CD4-positive, alpha-beta T cell treated with Interleukin-4 for 1 hour (primary cell): ENCODE measurements at places on chromosomes 6 and 20.

DNA sequence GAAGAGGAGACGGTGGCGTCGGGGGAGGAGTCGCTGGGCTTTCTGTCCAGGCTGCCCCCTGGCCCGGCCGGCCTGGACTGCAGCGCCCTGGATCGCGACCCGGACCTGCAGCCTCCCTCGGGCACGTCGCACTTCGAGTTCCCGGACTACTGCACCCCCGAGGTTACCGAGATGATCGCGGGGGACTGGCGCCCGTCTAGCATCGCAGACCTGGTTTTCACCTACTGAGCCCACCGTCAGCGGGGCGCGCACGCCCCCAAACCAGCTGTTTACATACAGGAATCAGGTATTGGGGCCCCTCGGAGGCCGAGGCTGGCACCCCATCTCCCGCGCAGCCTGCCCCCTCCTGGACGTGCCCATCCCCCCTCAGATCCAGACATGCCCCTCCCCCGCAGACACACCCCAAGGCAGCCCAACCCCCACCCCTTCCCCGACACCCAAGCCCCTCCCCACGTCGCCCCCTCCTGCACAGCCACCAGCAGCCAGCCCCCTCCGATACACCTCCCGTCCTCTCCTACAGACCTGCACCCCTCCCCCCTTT lies 1.4 kb downstream of the SOX12 start:
- no peak for DNase-seq

DNA sequence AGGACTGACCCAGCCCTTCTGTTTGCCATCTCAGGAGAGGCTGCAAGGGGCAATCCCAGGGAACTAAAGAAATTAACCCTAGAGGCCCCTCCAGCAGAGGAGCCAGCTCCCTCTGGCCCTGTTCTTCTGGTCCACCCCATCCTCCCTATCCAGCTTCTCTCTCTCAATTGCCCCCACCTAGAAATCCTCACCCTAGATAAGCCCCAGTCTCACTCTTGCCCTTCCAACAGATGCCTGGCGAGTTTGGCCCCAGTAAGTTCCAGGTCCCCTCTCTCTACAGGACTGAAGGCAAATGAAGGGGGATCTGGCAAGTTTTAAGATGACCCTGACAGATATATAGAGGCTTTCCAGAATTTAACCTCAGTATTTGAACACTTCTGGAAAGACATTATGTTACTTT lies 134.0 kb downstream of the THBS2 start:
- no peak for DNase-seq

DNA sequence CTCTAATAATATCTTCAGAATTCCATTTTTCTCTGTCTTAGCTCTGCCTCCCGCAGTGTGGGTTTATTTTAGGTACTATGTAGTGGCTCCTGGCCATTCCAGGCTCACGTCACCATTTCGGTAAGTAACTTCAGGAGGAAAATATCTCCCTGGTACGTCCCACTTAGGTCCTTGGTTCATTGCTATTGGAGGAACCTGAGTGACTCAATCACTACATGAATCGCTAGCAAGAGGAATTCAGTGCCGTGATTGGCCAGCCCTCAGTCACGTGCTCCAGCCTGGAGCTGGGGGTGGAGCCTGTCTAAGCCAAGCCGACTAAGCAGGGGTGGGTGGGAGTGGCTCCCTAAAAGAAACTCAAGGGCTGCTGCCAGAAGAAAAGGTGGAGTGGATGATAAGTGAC lies 67.3 kb upstream of the E2F3 start:
- no peak for DNase-seq

GRCh38 chr6:142857233-142857761 lies 87.7 kb downstream of the HIVEP2 start:
- DNase-seq = peak; percentile 82

- no peak for DNase-seq
These were observed 98.7 kb downstream of the SLC16A10 start for GRCh38 chr6:111185954-111186353.

DNA sequence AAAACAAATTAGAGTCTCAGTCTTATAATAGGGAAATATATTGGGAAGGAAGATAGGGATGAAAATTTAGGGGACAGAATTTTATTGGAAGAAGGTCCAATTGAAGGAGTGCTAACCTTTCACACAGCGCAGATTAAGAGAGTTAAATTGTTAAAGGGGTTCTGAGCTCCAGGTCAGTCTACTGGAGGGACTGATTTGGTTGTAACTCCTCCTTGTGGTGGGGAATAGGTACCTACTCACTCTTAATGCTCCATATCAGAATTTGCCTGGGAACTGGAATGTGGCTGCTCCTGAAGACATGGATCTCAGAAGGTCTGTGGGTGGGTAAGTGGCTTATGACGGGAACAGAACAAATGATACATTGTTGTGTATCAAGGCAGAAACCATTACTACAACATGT lies 143.5 kb downstream of the FLRT3 start:
- no peak for DNase-seq

GRCh38 chr6:134863763-134864510 lies 86.0 kb downstream of the ALDH8A1 start:
- DNase-seq = no peak

DNA sequence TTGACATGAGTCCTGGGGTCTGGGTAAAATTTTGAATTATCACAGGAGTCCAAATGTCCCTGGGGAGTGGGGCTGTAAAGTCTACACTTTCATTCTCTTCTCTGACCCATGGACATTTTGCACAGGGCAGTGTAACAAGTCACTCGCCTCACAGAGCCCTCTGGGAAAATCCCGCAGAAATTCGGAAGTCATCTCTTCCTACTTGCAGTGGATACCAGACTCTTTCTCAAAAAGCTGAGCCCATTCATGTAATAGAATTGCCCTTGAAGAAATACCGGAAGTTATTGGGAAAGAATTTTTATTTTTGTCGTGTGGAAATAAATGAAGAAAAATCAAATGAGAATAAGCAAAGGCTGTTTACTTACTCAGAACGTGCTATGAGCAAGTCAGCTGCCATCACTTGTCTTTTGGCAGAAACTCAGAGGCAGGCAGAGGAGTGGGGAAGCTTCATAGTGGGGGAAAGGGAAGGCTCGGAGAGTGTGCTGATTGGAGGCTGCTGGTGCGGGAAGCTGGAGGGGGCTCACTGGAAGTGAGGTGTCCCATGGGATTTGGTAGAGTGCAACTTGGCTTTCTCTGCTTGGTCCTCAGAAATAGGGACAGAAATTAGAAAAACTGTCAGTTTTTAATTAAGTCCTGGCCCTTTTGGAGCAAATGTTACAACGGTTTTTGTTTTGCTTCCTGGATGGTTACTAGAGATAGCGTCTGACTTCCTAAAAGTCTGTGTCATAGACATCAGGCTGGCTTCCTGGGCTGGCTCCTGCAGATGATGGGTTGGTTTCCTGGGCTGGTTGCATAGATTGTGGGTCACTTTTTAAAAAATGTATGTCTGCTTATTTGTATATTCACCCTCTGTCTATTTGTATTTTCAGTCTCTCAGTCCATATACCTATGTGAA lies 79.8 kb upstream of the EEF1E1 start:
- DNase-seq = no peak

DNA sequence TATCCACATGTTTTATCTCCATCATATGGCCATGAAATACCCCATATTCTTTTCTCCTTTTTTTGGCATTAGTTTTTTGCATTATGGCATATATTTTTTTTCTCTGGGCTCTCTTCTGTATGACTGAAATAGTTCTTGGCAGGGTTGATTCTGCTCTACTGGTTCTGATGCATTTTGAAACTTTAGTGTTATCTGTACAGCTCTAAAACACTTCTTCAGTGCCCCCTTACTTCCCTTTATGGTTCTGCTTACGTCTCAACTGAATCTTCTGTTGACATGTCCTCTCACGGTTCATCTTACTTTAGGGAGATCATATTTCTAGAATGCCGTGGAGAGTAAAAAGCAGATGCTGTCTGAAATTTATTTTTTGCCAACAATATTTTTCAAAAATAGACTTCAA lies 23.2 kb upstream of the TXNDC5 start:
- no peak for DNase-seq

DNA sequence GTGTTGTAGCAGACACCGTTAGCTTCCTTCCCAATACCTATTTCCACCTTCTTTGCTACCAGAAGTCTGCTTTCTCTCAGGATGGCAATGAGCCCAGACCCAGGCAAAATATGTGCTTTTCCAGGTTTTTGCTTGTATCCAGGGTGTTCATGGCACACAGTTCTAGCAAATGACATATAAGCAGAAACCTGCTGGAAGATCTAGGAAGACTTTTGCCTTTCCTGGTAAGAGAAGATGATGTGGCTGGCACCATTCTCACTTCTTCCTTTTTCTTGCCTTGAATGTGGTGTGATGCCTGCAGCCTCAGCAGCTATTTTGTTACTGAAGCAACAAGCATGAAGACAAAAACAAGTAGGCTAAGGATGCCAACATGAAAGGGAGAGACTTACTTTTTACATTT lies 19.2 kb upstream of the TBC1D22B start:
- no peak for DNase-seq

GRCh38 chr20:63194007-63194796 lies 21.7 kb downstream of the YTHDF1 start:
- no peak for DNase-seq

GRCh38 chr6:138107078-138107751 lies at the start of gene PERP:
TSS of gene PERP (minus strand) at chr6:138107419. CDS start at chr6:138107340, 79 bp downstream.
- peak; percentile 52 for DNase-seq

DNA sequence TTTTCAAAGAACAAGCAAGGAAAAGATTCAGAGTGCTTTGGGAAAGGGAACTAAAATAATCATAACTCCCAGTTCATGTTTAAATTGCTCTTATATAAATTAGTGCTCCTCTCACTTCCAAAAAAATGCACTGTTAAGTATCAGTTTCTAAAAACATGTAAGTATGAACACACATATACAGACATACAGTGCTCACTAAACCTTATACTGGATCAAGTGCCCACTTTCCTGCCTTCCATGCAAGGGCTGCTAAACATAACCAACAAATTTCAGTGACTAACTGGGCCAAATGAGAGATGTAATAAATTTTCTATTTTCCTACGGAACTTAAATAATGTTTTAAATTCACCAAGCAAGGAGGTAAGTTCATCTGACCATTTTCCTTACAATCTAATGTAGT lies 6.4 kb downstream of the TFAP2A start:
- DNase-seq = no peak

GRCh38 chr20:51425347-51426106 lies 117.0 kb downstream of the NFATC2 start:
- no peak for DNase-seq

GRCh38 chr6:110329348-110329713 lies 28.8 kb downstream of the METTL24 start:
- DNase-seq = no peak

DNA sequence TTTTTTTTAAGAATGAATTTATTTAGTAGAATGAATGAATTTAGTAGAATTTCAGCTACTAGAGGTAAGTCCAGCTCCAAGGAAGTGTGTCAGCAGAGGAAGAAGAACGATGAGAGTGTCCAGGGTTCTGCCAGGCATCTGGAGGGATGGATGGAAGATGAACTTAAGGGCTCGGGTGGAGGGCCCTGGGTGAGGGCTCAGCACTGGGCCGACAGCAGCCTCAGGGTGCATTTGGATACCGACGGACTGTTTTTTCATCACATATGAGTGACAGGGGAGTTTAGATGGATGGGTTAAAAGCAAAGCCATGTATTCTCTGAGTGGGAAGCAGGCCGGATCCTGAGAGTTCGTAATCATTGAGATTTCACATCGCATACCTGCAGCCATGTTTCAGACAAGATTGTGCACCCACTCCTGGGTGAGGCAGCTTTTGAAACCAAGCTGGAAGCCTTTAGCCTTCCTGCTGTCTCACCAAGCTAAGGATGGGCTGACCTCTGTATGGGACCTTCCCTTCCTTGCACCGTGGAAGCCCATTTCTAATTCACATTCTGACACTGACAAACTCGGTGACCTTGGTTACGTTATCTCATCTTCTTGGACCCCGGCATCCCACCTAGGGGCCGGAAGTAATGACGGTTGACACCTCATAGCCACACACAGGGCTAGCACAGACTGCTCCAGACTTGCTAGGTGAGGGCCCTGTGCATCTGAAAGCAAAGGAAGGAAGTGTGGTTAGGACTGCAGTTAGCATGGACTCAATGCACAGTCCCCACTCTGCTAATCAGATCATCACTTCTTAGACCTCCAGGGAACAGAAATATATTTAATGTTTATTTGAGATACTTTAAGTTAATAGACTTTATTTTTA lies 228.5 kb downstream of the SLC24A3 start:
- DNase-seq = no peak

- DNase-seq = no peak
These were observed 55.1 kb upstream of the APCDD1L start for GRCh38 chr20:58570204-58570859.

GRCh38 chr6:33075568-33076405 lies at the start of gene HLA-DPB1:
TSS of gene HLA-DPB1 (plus strand) at chr6:33075990. CDS start at chr6:33076042, 52 bp downstream.
- DNase-seq = peak; percentile 66

DNA sequence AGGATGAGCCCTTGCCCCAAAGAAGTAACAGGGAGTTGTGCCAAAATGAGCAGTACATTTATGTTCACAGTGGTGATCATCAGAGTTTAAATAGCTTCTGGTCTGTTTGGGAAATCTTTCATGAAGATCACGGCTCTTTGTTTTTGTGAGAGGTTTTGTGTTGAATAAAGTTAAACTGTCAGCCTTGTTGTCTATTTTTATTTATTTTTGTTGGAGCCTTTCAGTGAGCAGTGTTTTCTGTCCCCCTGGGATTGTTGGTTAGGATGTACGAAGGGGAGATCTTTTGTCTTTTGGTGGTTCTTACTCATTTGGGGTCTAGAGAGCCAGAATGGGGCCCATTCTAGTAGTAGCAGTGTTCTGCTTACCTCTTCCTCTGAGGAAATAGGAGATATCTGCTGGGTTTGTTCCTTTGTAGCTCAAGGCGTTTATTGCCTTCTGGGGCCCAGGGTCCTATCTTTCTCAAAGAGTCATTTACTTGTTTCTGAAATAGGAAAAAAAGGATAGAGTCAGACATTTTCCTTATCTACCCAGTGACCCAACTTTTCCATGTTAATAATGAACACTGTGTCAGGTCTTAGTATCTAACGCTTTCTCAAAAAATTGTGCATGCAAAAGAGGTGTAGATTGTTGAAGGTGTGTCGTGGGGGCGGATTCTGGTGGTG lies 157.4 kb downstream of the JARID2 start:
- DNase-seq = no peak

DNA sequence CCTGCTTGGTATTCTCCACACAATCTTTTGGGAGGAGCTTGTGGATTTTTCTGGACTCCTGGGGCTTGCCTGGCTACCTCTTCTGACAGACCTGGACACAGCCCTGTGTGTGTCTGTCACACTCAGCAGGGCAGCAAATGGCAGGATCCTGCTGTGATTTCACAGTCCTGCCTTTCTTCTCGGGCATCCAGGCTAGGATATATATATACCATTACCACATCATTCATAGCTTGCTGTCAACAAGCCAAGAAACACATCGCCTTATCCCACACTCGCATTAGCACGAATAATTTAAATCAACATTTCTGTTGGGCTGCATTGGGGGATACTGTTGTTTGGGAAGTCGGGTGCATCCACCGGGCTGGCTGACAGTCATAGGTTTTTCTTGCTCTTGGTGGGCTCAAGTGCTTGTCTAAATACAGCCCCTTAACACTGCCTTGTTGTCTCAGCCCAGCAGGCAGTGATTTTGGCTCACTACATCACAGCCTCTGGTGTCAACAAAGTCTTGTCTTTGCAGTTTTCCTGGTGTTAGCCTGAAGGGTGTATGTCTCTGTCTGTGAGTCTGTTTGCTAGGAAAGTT lies 154.9 kb upstream of the FERMT1 start:
- no peak for DNase-seq

GRCh38 chr6:149934249-149935156 lies 7.3 kb upstream of the ULBP2 start:
- DNase-seq = peak; percentile 83

- no peak for DNase-seq
These were observed 40.3 kb upstream of the TENT5A start for GRCh38 chr6:81792826-81793225.
